ENCODE measurements at places on chromosomes 12 and 14.

- peak; percentile 30 for DNase-seq
These were observed 49.7 kb downstream of the JAG2 start for GRCh38 chr14:105118646-105119407.

- no peak for DNase-seq
These were observed 308.2 kb upstream of the DCN start for GRCh38 chr12:91490667-91491311.

GRCh38 chr12:50546441-50547318, 41.9 kb downstream of the DIP2B start:
- DNase-seq, result no peak

GRCh38 chr12:11785712-11786111, 136.2 kb downstream of the ETV6 start:
- DNase-seq, result no peak

DNA sequence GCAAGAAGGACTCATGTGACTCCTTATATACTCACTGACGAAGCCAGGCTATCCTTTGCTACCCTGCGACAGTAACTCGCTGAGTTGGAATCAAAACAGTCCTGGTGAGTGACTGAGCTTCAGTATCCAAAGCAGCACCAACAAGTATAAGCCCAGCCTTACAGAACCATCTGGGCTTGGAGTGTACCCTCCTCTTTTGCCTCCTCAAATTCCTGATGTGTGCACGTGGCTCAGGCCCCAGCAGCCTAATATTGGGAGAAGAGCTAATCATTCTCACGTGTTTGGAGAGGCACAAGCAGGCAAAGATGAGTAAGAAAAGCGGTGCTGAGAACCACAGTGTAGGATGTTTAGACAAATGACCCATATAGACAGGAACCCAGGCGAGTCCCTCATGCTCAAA, 34.4 kb downstream of the PPTC7 start:
- DNase-seq, result no peak

DNA sequence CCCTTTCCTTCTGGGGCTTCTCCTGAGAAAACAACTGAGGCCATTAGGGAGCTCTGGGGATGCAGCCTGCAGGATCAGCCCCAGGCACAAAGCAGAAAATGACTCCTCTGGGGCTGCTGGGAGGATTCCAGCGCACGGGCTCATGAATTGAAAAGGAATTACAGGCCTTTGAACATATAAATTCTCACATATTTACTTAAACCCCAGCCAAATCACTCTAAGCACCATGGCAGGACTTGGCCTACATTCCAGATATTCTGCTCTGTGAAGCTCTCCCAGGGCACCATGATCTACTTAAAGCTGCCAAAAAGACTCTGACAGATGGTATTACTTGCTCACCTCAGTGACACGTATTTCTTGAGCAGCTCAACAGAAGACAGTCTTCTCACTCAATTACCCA, 87.2 kb downstream of the ZFC3H1 start:
- no peak for DNase-seq

DNA sequence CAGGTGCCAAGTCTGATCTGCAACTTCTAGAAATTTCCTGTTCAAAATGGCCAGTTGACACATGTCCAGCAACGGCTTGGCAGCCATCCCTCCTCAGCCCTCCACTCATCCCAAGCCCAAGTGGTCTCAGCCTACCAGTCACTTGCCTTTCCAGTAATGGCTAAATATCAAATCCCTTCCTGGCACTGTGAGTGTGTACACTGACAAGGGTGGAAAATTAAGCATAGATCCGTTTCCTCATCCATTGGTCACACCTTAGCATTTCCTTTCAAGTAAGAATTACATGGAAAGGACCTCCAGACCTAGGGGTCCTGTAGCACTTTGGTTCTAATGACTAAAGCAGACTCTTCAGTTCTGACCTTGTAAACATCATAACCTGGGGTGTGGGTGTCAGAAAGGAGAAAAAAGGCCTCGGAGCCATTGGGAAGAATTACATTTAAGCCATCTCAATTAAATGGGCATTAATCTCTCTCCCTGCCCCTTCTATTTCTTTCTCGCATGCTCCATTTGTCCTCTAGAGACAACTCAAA, 15.4 kb downstream of the LLPH start:
- DNase-seq, result no peak

GRCh38 chr14:61510736-61511557, 184.4 kb upstream of the HIF1A start:
- no peak for DNase-seq

- DNase-seq, result peak; percentile 56
These were observed 86.2 kb downstream of the STON2 start for GRCh38 chr14:81313775-81314429.

- DNase-seq, result no peak
These were observed 19.3 kb upstream of the KRT80 start for GRCh38 chr12:52210925-52211650.

Data from suppressor macrophage (primary cell).